ENCODE measurements at places on chromosomes 2 and 18.

GRCh38 chr2:216491793-216492596, 6.6 kb upstream of the RPL37A start:
- no peak for DNase-seq

- DNase-seq: no peak
Measured at GRCh38 chr2:44494006-44494405, 132.3 kb downstream of the CAMKMT start.

- peak; percentile 73 for DNase-seq
Measured at GRCh38 chr2:17643031-17643615, 102.6 kb downstream of the VSNL1 start.

DNA sequence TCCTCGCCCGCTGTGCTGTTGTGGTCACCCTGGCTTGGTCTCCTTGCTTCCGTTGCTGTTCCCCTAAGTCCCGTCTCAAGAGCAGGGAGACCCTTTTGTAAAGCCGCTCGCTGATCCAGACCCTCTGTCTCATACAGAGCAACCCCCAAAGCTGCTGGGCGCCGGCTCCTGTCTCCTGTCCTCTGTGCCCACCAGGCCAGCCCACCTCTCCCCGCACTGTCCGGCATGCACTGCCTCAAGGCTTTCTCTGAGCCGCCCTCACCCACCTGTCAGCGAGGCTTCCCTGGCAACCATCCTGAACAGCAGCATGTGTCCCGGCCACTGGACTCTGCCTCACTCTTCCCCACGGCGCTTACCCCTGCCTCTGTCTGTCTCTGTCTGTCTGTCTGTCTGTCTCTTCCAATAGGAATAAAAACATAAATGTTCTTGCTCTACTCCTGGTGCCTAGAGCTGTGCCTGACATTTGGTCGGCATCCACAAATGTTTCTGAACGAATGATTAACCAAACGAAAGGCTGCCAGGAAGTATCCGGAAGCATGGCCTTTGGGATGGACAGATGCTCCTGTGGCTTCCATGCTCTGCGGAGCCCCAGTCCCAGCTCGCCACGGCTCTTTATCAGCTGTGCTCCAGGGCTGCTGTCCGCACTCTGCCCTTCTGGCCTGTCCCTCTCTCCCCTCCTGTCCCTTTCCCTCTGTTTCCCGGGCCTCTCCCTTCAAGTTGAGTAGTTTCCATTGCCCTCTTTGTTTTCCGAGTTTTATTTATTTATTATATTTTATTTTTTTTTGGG, 7.8 kb downstream of the COLEC11 start:
- no peak for DNase-seq

DNA sequence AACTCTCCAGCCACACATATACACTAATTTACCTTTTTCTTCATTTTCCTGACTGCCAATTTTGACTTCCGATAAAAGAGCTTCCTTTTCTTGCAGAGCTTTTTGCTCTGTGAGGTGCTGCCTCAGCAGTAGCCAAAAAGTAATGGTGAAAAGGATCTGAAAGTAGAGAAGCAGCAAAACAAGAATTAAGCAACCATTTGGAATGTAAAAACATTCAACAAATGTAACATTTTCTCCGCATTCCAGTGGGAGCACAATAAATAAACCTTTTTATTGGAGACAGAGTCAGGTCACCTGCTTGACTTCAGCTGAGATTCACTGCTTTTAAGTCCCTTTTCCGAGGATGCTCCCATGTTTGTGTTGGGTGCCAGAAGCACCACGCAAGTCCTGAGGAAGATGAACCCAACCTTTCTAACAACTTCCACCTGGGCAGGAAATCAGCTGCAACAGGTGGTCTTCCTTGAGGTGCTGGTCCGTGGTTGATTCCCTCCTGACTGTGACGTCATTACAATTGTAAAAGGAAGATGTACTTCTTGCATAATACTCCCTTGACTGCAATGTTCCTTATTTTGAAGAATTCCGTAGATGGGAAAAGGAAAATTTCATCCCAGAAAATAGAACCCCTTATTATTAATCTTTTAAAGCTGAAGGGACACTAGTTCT, 265.5 kb downstream of the NAPG start:
- no peak for DNase-seq

DNA sequence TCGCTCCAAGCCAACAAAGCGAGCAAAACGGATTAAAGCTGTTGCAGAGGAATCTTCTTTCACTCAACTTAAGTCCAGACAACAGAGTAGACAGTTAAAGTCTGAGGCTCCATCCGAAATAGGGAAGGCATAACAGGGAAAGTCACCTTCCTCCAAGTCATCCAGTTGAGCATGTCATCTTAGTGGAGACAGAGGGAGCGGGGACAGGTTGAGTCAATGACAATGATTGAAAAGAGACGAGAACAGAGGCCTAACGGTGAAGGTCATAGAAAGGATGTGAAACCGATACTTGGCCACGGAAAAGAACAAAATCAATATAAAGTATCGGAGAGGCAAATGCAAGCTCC, 455 bp downstream of the C18orf32 start:
- no peak for DNase-seq

GRCh38 chr2:104856086-104856972, 2.4 kb downstream of the POU3F3 start:
- DNase-seq: no peak

GRCh38 chr2:25617948-25618646, 55.3 kb downstream of the DTNB start:
- DNase-seq: peak; percentile 36

- DNase-seq: no peak
Measured at GRCh38 chr2:42999856-43000241, 207.5 kb upstream of the HAAO start.

DNA sequence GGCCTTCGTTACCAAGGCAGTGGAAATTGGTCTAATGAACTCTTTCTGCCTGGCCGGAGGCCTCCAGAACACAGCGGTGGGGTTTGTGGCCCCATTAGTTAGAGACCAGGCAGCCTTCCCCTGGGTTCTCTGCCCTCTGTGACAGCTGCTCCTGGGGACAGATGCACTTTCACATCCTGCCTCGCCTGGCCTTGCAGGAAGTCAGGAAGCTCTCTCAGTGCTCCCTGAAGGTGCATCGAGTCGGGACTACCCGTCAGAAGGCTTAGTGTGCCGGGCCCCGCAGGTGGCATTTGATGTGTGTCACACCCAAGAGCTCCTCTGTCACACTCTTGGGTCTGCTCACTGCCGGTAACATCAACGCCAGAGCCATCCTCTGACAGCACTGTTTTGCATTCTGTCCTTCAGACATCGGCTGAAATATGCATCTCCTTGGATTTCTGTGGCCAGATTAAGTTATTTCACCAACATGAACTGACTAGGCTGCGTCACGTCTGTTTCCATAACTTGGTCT, 158.3 kb downstream of the LDLRAD4 start:
- DNase-seq: no peak

- no peak for DNase-seq
Measured at GRCh38 chr2:56316011-56316410, 132.2 kb downstream of the CCDC85A start.

GRCh38 chr18:10405816-10406663, 48.4 kb upstream of the APCDD1 start:
- no peak for DNase-seq

- DNase-seq: no peak
Measured at GRCh38 chr2:25454824-25455611, 113.3 kb upstream of the DNMT3A start.

DNA sequence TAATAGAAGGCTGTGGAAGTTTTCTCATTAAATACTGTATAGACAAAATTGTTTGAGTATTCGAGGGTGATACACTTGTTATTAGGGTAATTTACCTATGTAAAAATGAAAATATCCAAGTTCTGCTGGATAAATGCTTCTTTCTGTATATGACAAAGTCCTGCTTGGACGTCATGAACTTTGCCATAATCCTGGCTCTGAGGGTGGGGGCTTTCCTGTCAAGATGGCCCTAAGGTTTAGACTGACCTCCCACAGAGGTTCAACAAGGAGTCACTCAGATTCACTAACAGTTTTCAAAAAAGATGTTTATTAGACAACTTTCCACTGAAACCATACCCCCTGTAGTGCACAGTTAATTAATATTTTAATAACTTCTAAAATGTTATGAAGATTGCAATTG, 52.5 kb upstream of the NABP1 start:
- DNase-seq: no peak

- no peak for DNase-seq
Measured at GRCh38 chr2:118994778-118995177, 52.8 kb downstream of the MARCO start.

DNA sequence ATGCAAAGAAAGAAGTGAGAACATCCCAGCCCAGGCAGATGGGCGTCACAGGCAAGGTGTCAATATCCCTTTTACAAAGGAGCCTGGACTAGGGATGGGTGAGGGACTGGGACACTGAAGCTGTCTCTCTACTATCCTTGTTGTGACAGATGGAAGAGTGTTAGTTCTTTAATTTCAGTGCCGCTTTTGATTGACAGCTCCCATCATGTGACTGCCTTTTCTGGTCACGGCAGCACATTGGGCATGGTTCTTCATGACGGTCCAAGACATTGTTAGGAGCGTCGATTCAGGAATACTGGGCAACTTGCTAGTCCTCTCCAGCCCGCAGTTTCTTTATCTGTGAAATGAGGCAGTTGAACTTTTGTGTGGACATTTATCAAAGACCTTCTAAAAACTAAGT, 42.4 kb upstream of the KIF5C start:
- DNase-seq: no peak

- DNase-seq: no peak
Measured at GRCh38 chr2:149612122-149612521, 24.5 kb upstream of the MMADHC start.

GRCh38 chr2:30796699-30797098, 10.5 kb downstream of the CAPN13 start:
- no peak for DNase-seq

- DNase-seq: no peak
Measured at GRCh38 chr2:112630268-112630667, 15.5 kb upstream of the SLC20A1 start.

DNA sequence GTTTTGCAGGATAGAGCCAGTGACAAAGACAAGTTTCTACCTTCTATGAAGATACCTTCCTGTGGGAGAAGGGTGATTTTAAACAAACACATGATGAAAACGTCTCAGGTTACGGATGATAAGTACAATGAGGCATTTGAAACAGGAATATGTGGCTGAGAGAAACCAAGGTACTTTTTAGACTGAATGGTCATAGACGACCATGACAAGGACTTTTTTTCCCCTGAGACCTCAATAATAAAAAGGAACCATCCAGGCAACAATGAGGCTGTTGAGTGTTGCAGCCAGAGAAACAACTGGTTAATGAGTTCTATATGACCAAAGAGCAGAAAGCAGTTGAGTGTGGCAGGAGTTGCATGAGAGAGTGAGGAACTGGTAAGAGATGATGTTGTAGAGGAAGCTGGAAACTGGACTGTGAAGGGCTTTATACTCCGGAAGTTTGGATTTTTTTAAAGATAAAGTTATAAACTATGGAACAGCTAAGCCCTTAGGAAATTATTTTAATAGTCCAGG, 306.1 kb upstream of the CYRIA start:
- no peak for DNase-seq

All from BJ (cell line).